Right renal pelvis (tissue), 4 donors: ENCODE measurements at places on chromosomes 2 and 18.

GRCh38 chr2:28423856-28424605 is 31.4 kb downstream of the FOSL2 start:
- DNase-seq: no peak

DNA sequence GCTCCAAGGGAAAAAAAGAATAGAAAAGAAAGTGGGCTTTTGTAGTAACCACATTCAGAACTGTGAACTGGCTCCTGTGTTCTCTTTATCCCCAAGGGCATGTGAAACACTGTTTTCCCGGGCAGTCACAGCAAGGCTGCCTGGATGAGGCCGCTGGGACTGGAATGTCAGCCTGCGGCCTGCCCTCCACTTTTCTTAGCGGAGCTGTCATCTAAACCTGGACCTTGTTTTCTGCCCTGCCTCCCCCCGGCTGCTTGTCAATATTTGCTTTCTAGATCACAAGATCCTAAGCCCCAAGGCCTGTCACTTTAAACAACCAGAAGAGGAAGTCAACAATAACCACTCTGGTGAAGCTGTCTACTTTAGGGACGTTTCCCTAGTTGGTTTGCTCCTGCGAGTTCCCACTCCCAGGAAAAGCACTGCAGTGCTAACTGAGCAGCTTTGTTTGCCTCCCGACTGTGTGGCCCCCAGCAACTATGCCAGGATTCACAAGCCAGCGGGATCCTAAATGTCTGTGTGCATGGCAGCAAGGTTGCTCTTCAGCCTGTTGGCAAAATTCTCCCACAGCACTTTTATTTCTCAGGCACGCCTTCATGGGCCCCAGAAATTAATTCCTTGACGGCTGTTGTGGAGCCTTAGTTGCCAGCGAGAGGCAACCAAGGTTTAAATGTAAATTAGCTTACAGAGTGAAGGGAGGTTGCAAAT is 30.6 kb downstream of the SOWAHC start:
- no peak for DNase-seq

DNA sequence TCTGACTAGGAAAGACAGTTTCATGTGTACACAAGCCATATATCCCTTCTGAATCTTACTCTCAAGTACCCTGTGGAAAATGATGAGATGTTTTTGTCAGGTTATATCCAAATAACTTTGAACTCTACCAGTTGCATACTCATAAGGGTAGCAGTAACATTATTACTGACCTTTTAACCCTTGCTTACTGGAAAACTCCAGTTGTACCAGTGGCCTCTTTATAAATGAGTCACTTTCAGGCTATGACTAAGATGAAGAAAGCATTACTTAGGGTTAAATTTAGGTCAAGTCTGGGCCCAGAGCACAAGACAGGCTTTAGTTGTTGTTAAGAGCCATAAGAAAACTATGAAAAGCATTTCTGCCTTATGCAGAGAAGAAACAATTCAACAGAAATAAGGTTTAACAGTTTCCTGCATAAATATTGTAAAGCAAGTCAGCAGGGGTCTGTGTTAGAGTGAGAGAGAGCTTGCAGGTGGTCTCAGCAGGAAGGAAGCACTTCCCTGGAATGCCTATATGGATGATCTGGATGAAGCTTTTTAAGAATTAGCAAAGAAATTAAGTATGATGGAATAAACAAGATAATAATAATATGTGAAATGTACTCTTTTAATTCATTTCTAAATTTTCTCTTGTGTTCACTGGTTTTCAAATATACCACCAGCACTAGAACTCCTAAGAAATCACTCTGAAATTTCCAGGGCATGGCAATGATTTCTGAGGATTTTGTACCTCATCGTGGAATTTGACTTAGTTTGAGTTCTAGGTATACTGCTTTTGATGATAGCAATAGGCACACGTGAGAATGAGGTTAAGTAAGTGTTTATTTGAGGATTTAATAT is 126.6 kb downstream of the UBE2E3 start:
- DNase-seq: no peak

- DNase-seq: no peak
Measured at GRCh38 chr2:23448906-23449305, 63.9 kb downstream of the KLHL29 start.

- peak; percentile 6 for DNase-seq
Measured at GRCh38 chr2:190318931-190319554, 583 bp downstream of the HIBCH start.

DNA sequence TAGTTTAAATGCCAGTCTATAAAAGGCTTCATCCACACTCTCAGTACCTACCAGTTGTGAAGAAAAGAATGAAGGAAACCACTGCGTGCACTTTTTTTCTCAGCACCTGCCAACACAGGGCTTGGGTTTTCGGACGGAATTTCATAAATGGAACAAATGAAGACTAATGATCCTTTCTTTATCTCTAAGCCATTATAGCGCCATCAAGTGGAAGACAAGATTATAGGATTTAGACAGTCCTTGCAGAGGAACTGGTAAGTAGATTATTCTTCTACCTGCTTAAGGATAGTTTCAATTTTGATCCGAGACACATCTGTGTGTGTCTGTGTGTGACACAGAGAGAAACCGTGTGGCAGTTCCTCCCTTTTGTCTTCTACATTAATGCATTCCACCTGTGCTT is 245.6 kb downstream of the NRXN1 start:
- no peak for DNase-seq

GRCh38 chr2:230797515-230798495 is 66.9 kb upstream of the ITM2C start:
- DNase-seq: no peak

- DNase-seq: no peak
Measured at GRCh38 chr2:23659328-23659727, 267.6 kb downstream of the ATAD2B start.

DNA sequence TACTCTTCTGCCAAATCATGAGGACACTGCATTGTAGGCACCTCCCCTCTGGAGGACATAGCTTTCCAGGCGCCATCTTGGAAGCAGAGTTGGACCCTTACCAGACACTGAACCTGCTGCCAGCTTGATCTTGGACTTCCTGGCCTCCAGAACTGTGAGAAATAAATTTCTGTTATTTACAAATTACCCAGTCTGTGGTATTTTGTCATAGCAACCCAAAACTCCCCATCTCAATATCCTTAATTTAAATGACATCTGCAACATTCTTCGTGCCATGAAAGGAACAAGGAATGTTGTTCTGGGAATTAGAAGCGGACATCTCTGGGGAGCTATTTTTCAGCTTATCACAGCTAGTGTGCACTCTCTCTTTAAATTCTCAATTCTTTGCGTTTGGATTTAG is 57.4 kb upstream of the CHRNA1 start:
- DNase-seq: no peak

GRCh38 chr2:23713351-23713750 is 213.6 kb downstream of the ATAD2B start:
- DNase-seq: no peak

GRCh38 chr2:183383854-183384253 is 259.6 kb downstream of the NUP35 start:
- DNase-seq: no peak

DNA sequence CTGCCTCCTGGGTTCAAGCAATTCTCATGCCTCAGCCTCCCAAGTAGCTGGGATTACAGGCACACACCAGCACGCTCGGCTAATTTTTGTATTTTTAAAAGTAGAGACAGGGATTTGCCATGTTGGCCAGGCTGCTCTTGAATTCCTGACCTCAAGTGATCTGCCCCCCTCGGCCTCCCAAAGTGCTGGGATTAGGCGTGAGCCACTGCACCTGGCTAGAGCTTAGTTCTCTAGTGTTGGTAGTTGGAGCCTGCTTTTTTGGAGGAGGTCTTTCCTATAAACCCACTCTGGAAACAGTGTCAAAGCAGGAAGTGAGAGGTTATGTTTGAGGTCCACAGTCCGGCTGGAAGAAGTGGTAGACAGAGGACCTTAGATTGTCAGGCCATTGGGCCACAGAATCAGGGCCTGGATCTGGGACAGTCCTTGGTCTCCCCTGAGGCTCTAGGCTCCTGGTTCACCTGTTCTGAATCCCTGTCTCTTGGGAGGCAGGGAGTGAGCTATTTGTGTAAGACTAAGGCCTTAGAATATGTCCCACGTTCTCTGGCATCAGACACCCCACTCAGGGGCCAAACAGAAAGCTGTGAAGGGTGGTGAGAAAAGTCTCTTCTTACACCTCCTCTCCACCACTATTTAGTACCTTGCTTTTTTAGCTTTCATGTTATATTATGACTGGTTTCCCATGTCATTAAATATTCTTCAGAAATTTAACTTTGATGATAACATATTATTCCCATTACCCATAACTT is 34.5 kb downstream of the PCBP1 start:
- DNase-seq: no peak

- DNase-seq: no peak
Measured at GRCh38 chr18:37429791-37430190, 135.8 kb downstream of the CELF4 start.

DNA sequence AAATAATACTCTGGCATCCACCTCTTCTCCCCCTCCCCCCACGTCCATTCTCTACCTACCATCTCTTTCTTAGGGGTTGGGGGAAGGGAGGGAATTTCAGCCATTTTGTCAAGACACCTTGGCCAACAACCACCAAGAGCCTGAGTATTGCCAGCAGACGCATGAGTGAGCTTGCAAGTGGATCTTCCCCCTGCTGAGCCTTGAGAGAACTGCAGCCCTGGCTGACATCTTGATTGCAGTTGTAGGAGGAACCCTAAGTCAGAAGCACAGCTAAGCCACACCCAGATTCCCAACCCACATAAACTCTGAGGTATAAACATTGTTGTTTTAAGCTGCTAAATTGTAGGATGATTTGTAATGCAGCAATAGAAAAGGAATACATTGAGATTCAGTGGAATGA is 165.6 kb downstream of the TMEFF2 start:
- no peak for DNase-seq

- no peak for DNase-seq
Measured at GRCh38 chr2:101157272-101157671, 6.1 kb upstream of the TBC1D8 start.

- no peak for DNase-seq
Measured at GRCh38 chr18:55856229-55856628, 268.2 kb upstream of the TCF4 start.

- DNase-seq: no peak
Measured at GRCh38 chr2:65710779-65711295, 278.4 kb upstream of the SPRED2 start.

- DNase-seq: no peak
Measured at GRCh38 chr2:239765076-239765845, 259.9 kb downstream of the NDUFA10 start.

- no peak for DNase-seq
Measured at GRCh38 chr2:9675415-9676351, 44.9 kb upstream of the YWHAQ start.

- DNase-seq: no peak
Measured at GRCh38 chr2:189933911-189934399, 128.6 kb downstream of the MSTN start.

GRCh38 chr2:152166633-152167032 is 8.9 kb downstream of the STAM2 start:
- no peak for DNase-seq

GRCh38 chr2:216445501-216445900 is 33.2 kb downstream of the SMARCAL1 start:
- no peak for DNase-seq

DNA sequence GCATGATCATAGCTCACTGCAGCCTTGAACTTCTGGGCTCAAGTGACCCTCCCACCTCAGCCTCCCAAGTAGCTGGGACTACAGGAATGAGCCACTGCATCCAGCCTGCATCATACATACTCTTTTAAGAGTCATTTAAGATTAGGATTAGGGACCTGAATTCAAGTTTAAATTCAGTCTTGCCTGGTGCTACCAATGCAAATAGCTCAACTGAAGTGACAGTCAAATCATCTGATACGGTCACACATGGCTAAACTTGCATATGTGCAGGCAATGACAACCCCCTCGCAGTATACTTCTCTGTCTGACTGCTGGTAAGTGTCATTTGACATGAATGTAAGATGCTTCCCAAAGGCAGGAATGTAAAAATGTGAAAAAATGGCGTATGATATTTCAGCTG is 31.8 kb upstream of the TMEM131 start:
- DNase-seq: no peak

DNA sequence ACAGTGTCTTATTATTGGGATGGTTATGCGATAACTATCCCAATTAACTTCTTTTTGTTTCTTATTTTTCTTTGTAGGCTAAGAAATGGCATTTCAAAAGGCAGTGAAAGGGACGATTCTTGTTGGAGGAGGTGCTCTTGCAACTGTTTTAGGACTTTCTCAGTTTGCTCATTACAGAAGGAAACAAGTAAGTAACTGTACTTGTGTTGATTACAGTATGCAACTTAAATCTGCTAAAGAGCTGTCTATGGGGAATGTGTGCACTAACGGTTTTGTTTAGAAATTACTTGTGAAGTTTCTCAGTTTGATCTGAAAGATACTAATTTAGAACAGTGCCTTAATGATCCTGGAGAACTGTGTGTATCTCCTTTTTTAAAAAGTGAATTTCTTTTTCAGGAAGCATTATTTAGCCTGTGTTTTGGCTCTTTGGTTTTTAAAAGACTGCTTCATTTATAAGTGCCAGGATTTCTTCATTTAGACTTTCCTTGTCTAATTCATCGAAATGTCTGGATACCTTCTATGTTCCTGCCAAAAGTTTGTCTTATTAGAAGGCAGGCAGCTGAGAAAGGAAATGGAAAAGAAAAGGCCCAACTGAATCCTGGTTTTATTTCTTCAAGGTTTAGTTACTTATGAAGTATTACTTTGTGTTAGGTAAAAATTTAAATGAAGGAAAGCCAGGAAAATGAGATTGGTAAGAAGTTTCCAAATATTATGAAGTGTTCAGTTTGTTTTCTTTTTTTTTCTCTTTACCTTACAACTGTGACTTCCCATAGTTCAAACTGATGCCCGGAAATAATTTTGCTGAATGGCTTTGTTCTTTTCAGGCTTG is 40.1 kb downstream of the GPD2 start:
- DNase-seq: no peak

DNA sequence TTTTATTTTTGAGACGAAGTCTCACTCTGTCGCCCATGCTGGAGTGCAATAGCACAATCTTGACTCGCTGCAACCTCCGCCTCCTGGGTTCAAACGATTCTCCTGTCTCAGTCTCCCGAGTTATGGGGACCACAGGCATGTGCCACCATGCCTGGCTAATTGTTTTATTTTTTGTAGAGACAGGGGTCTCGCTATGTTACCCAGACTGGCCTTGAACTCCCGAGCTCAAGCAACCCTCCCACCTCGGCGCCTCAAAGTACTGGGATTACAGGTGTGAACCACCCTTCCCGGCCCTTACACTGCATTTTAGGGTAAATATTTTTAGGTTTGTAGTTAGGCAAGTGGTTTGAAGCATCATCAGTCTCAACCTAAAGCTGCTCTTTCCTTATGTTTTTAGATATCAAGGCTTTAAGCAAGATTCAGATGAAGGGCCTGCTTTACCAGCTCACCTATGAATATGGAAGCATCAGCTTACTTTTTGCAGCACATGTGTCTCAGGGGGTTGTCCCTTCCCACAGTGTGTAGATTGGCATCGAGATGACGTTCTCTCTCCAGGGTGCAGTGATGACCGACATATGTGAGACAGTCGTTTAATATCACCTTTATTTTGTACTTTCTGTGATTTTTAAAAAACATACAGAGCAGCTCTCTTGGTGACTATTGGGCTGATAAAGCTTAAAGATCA is 47.2 kb downstream of the ATIC start:
- no peak for DNase-seq

DNA sequence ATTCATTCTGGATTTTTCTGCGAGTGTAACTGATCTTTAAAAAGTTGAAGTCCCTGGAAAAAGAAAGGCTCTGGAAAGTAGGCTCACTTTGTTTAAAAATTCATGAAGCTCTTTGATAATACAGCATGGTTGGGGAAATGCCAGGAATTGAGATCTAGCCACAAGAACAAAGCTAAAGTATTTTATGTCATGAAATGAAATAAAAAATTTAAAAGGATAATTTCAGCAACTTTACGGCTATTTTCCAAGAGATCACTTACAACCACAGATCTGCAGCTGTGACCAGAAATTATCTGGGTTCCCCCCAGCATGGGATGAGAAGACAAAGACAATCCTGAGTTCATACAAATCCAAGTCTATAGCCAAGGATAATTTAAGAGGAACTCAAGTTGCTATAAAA is 25.3 kb upstream of the RFX8 start:
- no peak for DNase-seq
